IMR-90 (cell line): ENCODE measurements at places on chromosomes 1 and 21. TPM values are rescaled to one million over a fixed set of nuclear protein-coding genes. Genes with fewer than 3 reads are reported as not detected.

HHAT gene
- 2.5 and 2.8 TPM in 2 replicates for total RNA-seq

RHD gene
- total RNA-seq: 0.28 TPM in 1 of 2 replicates, not detected in the other

DNA sequence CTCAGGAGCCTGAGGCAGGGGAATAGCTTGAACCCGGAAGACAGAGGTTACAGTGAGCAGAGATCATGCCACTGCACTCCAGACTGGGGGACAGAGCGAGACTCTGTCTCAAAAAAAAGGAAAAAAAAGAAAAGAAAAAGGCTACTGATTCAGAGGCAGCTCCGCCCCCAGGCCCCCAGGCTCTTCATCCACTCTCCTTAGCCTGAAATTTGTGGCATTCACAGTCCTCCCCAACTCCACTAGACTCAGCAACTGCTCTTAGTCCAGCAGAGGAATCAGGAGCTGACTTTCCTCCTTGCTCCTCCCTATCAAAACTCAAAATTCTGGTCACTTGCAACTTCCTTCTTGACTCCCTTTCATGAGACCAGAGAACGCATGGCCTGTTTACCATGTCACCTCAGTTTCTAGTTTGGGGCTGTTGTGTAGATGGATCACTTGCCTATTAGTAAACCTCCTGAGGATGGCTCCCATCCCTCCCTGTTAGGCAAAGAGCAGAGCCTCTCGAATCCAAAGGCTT, 27.1 kb downstream of the PCAT6 start:
- no peak for DNase-seq

PLEKHA6 gene
- total RNA-seq: 5.0 and 8.2 TPM in 2 replicates

NEXN gene
- total RNA-seq: 5.2 and 10.3 TPM in 2 replicates

DNA sequence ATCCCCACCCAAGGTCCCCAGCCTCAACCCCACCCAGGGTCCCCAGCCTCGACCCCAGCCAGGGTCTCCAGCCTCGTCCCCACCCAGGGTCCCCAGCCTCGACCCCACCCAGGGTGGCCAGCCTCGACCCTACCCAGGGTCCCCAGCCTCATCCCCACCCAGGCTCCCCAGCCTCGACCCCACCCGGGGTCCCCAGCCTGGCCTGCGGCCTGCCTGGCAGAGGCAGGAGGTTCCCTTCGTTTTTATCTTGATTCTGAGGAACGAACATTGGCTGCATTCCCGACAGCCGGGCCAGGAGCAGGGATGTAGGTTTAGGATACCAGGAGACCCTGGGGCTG, 3.4 kb upstream of the PDE9A start:
- DNase-seq: no peak

DNA sequence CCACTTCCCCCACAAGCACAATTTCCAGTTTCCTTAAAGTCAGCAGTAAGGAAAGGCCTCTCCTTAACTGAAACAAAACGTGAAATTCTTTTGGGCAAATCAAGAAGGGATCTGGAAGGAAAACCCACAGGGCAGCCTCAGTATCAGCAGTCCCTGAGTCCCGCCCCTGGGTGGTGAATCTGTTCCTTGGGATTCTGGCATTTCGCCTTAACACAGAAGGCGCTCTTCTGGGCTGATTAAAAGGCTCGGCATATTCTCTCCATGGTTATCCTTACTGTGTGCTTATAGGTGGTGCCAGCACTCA, 12.2 kb upstream of the RAB4A start:
- no peak for DNase-seq

PKP1 gene
- total RNA-seq: under 0.01 and 0.18 TPM in 2 replicates

DNA sequence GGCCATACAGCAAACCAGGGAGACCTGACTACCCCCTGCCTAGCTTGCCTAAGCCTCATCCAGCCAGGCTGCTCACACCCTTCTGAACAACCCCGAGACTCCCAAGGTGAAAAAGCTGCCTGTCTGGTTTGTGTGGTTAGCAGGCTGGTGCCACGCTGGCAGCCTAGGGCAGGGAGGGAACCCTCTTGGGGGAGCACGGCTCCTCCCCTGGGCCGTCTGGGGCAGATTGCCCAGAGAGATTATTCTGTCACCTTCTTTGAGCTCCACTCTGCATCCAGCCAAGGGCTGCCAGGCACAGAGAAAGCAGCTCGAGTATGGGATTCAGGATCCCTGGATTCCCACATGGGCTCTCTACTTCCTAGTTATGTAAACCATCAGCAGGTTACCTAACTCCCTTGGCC, 27.5 kb upstream of the TCEA3 start:
- DNase-seq: peak; percentile 33

DNALI1 gene
- 8.1 and 9.1 TPM in 2 replicates for total RNA-seq

DNA sequence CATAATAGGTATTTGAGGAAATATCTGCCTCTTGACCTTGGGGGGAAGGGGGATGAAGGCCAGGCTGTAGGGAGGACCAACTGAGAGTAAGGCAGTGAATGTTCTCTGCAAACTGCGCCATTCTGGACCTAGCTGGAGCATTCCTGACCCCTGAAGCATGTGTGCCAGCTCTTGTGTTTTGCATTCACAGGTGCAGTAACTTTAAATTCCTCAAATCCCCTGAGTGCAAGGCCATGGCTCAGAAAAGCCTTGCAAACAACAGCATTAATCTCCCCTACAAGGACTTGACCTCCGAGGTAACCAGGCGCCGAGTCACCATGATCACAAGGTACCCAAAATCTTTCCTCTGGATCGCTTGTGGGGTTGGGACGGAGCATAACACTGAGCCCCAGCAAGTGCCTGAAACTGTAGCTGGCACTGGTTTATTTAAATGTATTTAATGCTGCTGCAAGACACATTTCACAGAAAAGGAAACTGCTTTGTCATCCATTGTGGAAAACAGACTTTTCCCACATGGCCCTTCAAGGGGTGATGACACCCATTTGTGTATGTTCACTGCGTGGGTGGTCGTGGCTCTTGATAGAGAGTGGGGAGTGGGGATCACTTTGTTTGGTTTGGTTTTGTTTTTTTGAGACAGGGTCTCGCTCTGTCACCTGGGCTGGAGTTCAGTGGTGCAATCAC, 1.7 kb downstream of the MYOCOS start:
- DNase-seq: no peak

VWA5B1 gene
- not detected in 2 replicates for total RNA-seq

C1QTNF12 gene
- total RNA-seq: 0.36 TPM in 1 of 2 replicates, not detected in the other

GRCh38 chr1:30489737-30490389, 233.5 kb downstream of the MATN1 start:
- DNase-seq: no peak

DNA sequence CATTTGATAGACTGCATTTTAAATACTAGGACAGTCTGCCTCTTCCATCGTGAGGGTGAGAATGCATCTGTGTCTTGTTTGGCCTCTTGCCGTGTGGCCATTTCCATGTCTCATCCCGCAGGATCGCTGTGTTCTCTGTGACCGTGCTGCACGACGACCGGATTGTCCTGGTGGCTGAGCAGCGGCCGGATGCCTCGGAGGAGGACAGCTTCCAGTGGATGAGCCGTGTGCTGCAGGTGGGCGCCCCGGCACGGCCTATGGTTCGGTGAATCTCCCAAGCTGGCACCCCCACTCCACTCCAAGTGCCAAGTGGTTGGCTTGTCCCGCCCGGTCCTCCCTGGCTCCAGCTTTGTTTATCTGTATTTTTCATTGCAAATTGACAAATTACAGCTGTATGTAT, 55.2 kb downstream of the S100B start:
- no peak for DNase-seq

BEND5 gene
- total RNA-seq: 0.83 and 1.1 TPM in 2 replicates

SLAMF7 gene
- not detected in 2 replicates for total RNA-seq

- no peak for DNase-seq
Measured at GRCh38 chr21:35017256-35017655, 31.8 kb downstream of the RUNX1 start.

DNA sequence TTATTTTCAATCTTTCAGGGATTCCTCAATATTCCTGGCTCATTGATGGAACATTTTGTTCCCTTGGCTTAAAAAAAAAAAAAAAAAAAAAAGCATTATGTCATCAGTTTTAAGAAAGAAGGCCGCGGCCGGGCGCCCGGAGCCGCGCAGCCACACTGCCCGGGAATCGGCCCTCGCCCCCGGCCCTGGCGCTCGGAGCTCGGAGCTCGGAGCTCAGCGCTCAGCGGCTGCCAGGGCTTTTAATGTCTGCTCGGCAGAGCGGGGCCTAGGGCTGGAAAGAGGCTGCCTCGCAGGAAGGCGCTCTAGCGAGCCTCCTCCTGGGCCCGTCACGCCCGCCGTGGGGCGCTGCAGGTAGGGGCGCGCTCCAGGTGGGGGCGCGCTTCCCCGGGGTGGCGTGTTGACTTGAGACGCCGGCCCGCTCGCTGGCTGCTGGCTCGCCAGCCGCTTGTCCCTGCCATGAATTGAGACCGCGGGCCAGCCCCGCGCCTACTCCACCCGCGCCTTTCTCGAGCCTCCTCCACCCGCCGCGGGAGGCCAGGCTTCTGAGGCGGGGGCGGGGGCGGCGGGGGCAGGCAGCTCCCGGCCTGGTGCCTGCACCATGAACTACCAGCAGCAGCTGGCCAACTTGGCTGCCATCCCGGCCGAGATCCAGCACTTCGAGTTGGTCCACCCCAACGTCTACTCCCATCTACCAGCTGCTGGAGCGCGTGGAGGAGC, 5.4 kb upstream of the TDRD5 start:
- DNase-seq: no peak

- no peak for DNase-seq
Measured at GRCh38 chr21:45381865-45382696, 22.9 kb upstream of the COL18A1 start.

GRCh38 chr1:78348496-78349284, 142.1 kb upstream of the PTGFR start:
- peak; percentile 27 for DNase-seq

TNFRSF9 gene
- 0.56 and 0.72 TPM in 2 replicates for total RNA-seq

UTS2 gene
- total RNA-seq: not detected in 2 replicates

GRCh38 chr1:57550092-57550491, 126.2 kb upstream of the DAB1 start:
- no peak for DNase-seq
